Natural killer cell (primary cell): ENCODE measurements at places on chromosomes 4 and X.

GRCh38 chrX:108270739-108271396 lies 167.4 kb downstream of the COL4A6 start:
- no peak for DNase-seq

DNA sequence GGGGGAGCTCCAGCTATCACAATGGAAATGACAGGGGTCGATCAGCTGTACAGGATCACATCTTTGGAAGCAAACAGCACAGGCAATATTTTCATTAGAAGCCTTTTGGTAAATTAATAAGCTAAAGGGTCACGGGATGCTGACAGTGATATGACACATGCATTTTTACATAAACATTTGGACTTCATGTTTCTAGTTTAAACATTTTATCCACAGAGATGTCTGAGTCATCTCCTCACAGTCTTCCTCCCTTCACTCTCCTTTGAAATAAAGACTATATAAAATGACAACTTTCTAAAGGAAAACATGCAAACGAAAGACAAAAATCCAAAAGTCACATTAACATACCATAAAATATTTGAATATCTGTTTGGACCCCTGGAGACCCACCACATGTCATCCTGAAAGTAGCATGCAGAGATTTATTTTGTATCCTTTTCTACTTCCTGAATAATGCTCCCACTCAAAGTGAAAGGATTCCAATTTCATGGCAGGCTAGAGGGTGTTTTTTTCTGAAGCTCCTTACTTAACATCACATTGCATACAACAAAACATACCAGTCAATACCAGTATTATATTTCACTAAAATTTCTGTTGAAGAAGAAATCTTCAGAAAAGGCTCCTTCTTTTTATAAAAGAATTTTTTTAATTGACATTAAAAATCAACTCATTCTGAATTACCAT lies 200.1 kb upstream of the PPARGC1A start:
- no peak for DNase-seq

GRCh38 chr4:120616041-120616440 lies 306.5 kb downstream of the PRDM5 start:
- DNase-seq, result no peak

DNA sequence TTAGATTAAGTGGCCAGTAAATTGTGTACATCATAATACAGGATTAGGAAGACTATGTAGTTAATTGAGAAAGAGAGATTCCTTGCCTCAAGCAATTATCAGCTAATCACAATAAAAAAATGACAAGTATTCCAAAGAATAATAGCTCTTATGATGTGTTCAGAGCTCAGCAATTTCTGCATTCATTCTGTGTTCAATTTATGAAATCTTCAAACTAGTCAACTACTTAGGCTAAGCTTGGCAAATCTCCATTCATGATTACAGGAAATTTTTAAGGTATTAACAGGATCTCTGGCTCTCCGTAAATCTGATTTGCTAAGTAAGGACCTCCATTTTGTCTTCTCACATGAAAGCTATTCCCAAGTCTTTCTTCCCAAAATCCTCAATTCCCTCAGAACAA lies 256.9 kb upstream of the TEX13A start:
- DNase-seq, result no peak

DNA sequence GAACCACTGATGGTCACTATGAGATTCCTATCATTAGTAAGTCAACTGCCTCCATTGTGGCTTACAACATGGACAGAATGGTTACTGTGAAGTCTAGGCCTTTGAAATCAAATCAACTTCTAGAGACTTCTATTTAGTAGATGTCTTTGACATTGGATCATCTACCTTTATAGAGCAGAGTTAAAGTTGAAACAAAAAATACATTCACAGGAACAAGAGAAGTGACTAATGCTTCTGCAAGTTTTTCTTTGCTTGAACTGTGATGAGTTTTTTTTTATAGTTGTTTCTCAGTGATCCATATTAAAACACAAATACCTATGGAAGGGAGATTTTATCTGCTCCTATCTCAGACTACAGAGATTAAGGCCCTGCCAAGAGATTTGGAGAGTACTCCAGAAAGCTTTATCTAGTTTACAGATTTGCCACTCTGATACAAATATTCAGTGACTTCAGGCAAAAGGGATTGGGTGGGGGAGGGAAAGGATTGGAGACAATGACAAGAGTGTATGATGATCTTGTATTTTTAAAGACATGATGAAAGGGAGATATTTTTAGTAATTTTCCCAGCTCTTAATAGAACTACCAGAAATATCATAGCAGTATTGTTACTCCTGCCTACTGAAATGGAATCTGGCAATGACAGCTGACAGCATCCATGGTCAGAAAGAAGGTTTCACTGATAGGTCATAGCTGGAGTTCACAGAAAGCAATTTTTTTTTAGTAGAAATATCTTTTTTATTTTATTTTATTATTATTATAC lies 16.0 kb upstream of the EPGN start:
- DNase-seq, result no peak

DNA sequence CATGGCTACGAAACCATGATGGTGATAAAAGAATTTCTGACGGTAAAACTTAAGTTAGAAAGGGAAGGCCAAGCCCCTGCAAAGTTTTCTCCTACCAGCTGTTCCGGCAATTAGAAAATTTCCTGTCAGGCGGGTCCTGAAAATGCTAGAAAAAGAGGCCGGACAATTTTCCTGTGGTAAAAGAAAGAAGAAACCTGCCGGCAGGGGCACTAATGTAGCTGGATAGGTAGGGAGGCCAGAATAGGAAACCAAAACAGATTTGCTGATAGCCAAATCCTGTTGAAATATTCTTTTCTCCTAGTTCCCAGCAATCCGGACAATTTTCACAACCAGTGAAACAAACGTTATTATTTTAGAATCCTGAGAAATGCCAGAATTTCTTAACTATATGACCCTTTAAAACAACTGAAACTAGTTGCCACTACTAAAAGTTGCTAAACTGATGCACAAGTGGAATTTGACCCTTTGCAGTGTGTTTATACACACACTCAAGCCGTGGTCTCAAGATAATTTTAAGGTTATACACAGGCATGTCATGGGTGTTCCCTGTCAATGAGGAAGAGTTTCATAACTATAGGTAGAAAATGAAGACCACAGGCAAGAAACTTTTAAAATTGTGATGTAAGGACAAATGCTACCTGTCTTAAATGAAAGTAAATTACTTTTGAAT lies 47.7 kb downstream of the RPS6KA3 start:
- no peak for DNase-seq

GRCh38 chr4:79958466-79959264 lies 114.4 kb downstream of the ANTXR2 start:
- no peak for DNase-seq

GRCh38 chr4:90718931-90719330 lies 591.7 kb downstream of the CCSER1 start:
- no peak for DNase-seq

GRCh38 chrX:48958635-48959094 lies 1.3 kb upstream of the OTUD5 start:
- peak; percentile 55 for DNase-seq

DNA sequence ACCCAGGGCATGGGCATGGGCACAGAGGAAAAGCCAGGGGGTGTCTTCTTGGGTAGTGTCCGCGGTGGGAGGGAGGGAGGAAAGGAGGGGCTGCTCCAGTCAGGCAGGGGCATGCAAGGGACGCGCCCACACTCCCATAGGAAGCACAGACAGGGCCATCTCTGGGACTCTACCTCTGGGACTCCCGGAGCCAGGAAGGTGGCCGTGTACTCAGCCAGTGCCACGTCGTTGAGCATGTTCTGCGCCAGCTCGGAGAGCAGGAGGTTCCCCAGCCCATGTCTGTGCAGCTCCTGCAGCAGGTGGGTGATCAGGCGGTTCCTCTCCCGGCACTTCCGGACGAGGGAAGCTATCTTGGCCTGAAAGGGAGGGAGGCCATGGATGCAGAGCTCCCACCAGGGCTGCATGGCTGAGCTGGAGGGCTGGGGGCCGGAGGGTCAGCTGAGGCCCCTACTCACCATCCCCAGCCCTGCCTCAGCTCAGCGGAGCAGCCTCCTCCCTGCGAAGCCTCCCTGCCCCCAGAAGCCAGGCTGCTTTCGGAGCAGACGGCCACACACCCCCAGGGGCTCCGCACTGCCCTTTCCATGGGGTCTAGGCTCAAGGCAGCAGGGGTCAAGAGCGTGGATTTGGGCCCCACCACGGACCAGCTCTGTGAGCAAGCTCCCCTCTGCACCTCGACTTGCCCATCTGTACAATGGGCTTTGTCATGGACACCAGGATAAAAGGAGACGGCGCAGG lies 44.6 kb downstream of the C4orf50 start:
- no peak for DNase-seq

DNA sequence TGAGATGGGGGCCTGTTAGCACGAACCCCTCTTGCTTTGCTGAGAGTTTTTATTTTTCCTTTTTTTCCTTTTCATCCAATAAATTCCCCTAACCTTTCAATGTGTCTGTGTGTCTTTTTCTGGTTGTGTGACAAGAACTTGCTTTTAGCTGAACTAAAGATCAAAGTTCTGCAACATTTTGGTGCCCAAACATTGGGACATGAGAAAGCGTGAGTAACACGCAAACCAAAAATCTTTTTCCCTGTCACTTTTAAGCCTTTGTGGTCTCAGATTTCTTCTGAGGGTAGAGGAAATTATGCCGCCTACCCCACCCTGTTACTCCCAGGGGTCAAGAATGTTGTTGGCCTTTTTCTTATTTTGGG lies 141.8 kb upstream of the CPXCR1 start:
- DNase-seq, result no peak

DNA sequence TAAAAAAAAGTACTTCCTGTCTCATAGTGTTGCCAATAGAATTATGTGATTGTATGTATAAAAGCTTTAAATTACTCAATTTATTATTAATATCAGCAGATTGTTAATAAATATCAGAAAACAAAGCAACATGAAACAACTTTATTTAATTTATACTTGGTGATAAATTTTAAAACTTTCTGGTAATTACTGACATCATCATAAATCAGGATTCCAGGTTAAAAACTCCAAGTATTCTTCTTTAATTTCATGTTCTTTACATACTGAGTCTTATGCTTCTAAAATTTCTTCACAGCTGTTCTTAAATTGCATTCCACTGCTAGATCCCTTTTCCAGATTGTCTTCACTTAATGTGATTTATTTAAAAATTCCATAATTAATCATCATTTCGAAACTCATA lies 1224.5 kb downstream of the PCDH18 start:
- DNase-seq, result no peak

DNA sequence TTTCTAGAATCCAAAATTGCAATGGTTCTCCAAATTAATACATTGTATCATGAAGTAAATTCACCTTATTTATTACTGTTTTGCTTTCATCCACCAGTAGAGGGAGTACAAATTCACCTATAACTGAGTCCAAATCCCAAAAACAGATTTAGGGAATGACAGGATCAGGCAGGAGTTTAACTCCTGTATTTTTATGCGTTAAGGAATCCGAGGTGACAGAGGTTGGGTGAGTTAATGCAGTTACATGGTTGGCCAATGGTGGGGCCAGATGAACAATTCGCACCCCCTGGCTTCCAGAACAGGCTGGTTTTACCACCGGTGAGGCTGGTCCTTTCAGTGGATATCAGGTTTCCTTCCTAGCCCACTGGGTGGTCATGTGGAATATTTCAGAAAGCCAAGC lies 82.4 kb downstream of the MTNR1A start:
- DNase-seq, result no peak

GRCh38 chrX:74291577-74291963 lies 12.4 kb upstream of the ZCCHC13 start:
- DNase-seq, result no peak

DNA sequence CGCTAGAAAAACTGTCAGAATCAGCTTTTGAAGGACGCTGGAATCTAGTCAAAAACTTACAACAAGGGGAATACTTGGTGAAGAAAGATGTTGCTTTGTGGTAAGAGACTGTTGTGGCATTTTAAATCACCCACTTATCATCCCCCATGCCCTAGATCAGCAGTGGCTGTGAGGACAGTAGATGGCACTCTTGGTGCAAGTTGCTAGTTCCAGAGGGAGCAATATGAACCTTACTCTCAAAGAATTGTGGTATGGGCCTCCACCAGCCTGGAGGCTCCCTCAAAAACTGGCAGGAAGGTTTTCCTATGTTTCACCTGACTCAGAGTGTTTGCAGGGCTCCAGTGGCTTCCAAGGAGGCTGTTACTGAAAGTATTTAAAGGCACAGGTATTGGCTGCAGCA lies 37.7 kb upstream of the SLC16A2 start:
- peak; percentile 28 for DNase-seq

DNA sequence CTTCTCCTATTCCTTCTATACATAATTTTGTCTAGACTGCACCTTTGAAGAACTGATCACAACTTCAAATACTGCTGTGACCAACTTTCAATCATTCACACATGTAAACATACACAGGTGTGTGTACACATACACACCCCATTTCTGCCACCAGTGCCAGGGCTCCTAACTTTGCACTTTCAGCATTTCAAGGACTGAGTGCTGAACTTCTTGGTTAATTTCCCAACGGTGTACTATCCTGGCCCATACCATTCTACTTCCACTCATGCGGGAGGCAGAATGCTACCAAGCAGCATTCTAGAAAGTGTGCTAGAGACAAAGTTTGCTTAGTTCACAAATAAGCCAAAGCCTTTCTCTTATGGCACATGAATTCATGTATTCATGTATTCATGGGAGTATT lies 51.2 kb downstream of the RPGR start:
- no peak for DNase-seq

GRCh38 chr4:42588909-42589308 lies 68.0 kb downstream of the ATP8A1 start:
- DNase-seq, result no peak

DNA sequence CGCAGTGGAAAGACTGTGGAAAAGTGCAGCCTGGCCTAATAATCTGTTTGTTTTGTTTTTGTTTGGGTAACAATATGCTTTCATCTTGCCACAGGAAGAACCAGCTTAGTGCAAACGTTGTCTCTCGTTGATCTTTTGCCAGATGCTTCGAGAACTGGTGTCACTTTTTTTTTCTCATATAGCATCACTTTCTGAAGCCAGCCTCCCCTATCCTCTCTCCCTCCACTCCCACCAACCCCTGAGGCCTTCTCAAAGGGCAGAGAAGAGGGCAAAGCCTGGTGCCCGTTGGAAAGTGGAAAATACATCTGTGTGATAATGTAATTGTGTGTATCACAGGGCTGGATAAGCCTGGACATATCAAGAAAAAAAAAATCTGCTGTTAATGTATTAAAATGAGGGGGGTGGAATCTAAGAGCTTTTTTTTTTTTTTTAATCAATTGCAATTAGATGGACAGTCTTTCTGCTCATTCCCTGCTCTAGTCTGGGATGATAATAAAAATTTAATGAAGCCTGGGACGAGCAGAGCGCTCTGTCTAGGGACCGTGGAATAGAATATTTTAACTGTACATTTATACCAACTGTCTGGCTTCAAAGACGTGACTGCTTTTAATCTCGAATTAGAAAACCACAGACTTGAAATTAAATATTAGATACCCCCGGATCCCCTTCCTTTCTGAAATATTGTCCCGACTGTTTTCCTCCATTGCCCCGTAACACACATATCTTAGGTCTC lies 8.1 kb downstream of the POU4F2 start:
- DNase-seq, result no peak

GRCh38 chrX:30312858-30313257 lies 3.7 kb upstream of the NR0B1 start:
- no peak for DNase-seq
